ENCODE measurements at places on chromosomes 4 and X.

DNA sequence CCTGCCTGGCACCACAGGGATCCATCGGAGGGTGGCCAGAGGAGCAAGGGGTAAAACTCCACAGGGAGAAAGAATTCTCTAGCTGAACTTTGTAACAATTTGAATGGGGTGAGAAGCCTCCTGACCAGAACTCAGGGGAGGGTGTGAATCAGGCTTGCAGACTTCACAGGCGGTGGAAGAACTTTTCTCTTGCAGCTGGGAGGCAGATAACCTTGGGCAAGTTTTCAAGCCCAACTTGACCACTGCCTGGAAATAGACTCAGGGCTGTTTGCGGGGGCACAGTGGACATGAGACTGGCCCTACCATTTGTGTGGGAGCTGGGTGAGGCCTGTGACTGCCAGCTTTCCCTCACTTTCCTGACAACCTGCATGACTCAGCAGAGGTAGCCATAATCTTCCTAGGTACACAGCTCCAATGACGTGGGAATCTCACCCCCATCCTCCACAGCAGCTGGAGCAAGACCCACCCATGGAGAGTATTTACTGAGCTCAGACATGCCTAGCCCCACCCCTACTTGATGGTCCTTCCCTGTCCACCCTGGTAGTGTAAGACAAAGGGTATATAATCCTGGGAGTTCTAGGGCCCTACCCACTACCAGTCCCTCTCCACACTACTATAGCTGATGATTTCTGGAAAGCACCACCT is 210.0 kb upstream of the AGTR2 start:
- DNase-seq = no peak

- DNase-seq = no peak
These were observed 156.4 kb upstream of the PCDH10 start for GRCh38 chr4:132992686-132993085.

DNA sequence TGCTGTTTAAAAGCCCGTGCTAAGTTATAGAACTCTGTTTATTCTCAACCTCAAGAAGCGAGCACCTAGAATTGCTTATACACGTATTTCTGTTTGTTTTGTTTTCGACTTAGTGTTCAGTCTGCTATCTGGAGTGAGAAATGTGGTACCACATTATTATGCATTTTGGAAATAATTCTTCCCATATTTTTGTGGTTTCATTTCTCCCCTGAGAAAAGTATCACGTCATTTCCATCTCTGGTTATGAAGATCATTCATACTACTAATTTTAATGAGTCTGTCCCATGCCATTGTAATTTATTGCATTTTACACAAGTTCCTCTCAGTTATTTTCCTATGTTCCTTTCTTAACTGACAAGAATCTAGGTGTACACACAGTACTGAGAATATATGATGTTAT is 186.0 kb downstream of the DCHS2 start:
- no peak for DNase-seq

- no peak for DNase-seq
These were observed 105.1 kb upstream of the SCOC start for GRCh38 chr4:140268186-140268841.

DNA sequence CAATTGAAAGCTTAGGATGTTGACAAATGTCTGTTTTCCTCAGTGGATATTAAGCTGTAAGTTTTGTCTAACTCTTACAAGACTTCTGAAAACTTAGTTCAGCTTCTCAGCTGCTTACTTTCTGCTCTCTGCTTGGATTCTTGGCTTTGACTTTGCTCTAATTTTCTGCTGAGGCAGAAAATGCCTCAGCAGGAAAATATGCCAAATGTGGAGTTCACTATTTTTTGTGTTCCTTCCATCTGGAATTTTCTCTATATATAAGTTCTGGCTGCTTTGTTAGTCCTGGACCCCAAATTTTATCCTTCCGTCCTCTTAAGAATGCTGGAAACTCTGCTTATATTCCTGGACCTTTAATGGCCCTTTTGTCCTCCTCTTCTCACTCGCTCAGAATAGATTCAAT is 352.6 kb upstream of the NWD2 start:
- DNase-seq = no peak

- no peak for DNase-seq
These were observed 755.4 kb upstream of the HTR2C start for GRCh38 chrX:113828470-113828869.

- no peak for DNase-seq
These were observed 38.2 kb downstream of the FHL1 start for GRCh38 chrX:136185401-136186022.

- DNase-seq = no peak
These were observed 1.0 kb upstream of the GABRG1 start for GRCh38 chr4:46124773-46125413.

DNA sequence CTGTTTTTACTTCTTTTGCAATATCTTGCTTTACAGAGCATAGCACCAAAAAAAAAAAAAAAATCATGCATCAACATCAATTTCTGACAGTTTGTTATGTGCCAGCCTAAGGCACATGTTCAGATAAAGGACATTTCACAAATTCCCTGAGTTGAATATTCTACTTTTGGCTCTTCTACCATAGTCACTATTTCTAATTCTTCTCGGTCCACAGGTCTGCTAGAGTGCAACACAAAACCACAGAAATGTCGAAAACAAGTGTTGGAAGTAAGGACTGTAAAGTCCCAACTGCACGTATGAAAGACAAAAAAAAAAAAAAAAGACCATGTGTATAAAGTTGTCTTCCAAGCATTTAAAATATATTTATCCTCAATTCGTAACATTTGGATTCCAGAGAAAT is 494.2 kb upstream of the INTU start:
- DNase-seq = no peak

GRCh38 chrX:65642914-65643491 is 24.5 kb upstream of the MSN start:
- no peak for DNase-seq

DNA sequence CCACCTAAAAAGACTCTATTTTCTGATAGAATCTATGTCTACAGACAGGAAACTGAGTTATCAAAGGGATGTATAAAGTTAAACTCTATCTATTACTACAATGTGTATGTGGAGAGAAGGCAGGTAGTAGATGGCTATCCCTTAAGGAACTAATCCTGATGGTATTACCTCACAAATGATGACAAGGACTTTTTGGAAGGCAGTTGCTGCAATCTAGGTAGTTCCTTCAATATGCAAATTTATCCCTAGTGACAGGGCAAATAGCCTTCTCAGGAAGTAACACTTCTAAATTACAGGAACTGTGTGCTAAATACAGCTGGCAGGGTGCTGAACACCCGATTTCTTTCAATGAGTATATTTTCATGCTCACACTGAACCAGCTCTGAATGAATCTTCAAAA is 177.4 kb downstream of the COL25A1 start:
- no peak for DNase-seq

DNA sequence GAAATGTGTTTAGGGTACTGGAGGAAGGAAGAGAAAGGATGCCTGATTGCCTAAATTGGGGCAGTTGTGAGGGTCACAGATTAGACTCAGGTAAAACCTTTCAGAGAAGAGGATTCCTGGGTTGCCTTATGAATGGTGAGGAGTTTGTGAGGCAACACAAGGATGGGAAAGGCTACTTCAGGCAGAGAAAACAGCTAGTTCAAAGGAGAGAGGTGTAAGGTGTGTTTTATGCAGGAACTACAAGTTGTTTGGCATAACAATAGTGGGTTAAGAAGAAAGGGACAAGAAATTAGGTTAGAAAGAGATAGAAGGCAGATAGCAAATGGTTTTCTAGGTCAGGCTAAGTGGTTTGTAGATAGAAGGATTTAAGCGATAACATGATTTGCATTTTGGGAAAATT is 75.1 kb upstream of the PGRMC2 start:
- DNase-seq = no peak

GRCh38 chrX:136147315-136147901 is at the start of gene FHL1:
Gene FHL1 (plus strand): TSS chrX:136147533.
- peak; percentile 73 for DNase-seq

DNA sequence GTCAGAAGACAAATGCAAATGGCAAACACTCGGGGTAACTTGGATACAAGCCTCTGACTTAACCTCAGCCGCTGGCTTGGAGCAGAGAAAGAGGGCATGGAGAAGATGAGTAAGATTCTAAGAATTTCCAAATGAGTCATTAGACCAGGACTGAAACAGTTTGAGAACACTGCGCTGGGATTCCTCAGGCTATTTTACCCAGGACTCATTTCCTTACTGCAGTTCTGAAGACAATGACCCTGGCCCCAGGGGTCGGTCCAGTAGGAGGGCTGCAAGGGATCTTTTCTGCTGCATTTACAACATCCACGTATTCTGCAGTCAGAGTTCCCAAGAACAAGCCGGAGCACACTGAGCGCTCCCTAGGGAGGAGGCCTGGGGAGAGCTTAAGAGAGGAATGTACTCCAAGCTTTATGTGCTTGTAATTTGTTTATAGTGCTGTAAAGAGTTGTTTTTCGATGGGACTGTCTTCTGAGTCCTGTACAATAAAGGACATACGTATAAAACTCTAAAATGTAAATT is 27.3 kb upstream of the SORBS2 start:
- DNase-seq = no peak

DNA sequence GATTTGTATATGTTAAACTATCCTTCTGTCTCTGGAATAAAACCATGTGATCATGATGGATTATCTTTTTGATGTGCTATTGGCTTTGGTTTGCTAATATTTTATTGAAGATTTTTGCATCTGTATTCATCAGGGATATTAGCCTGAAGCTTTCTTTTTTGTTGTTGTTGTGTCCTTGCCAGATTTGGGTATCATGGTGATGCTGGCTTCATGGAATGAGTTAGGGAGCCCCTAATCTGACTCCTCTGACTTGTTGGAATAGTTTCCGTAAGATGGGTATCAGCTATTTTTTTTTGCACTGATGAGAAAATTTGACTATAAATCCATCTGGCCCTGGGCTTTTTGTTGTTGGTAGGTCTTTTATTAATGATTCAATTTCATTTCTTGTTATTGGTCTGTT is 45.7 kb downstream of the ATP10D start:
- DNase-seq = no peak

- DNase-seq = no peak
These were observed 63.2 kb downstream of the CD40LG start for GRCh38 chrX:136711147-136711546.

GRCh38 chr4:100174985-100175383 is 15.3 kb downstream of the DDIT4L start:
- no peak for DNase-seq

DNA sequence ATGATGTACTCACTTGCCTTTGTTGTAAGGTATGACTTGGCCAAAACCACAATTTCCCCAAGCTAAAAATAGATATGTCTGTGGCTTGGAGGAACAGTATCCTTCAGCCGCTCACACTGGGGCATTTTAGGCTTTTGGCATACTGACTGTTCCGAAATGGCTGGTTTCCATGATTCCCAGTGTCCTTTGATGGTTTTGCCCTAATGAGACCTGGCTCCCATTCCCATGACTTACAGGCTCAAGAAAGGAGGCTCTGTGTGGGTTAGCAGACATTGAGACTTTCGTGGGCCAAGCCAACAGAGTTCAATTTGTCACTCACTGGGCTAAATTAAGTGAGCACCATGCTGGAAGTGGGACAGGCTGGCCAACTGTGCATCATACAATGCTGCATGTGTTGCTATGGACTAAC is 150.6 kb downstream of the CEP135 start:
- DNase-seq = peak; percentile 8

DNA sequence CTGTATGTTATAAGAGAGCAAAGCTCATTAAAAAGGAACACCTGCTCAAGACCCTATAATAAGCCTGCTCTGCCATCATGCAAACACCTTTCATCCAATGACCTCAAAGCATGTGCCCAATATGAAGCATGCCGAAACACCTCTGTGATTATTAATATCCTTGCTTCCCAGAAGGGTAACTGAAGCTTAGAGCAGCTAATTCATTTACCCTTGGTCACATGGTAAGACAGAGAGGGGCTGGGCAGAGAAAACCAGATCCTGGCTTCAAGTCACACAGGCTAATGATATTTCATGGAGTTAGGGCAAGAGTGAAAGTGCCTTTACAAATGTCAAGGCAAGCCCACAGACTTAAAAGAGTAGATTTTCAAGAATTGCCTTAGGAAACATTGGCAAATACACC is 5.6 kb downstream of the AMOT start:
- DNase-seq = no peak

- no peak for DNase-seq
These were observed 246.3 kb upstream of the ANKRD50 start for GRCh38 chr4:124958847-124959246.

DNA sequence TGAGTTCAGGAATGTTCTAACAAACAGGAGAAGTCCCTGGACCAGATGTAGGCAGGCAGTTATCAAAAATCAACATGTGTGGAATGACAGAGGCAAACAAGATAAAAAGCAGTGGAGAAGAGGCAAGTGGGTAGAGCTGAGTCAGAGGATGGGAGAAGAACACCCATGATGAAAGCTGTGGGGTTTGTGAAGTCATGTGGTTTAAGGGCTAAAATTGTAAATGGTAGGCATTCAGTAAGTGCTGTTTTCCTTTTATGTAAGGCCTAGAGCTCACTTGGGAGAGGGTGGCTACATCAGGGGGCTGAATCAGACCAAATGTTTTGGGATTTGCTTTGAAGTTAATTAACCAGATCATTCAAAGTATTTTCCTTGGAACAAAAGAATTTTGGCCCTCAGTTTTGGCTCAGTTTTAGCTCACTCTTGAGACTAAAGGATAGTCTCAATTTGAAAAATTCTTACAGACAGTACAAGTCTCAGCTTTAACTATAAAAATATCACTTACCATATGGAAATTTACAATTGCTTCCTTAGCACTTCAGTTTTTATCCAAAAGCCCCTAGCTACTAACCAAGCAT is 114.5 kb upstream of the PCDH7 start:
- DNase-seq = no peak

GRCh38 chr4:110216129-110216528 is 17.7 kb upstream of the ELOVL6 start:
- DNase-seq = no peak

DNA sequence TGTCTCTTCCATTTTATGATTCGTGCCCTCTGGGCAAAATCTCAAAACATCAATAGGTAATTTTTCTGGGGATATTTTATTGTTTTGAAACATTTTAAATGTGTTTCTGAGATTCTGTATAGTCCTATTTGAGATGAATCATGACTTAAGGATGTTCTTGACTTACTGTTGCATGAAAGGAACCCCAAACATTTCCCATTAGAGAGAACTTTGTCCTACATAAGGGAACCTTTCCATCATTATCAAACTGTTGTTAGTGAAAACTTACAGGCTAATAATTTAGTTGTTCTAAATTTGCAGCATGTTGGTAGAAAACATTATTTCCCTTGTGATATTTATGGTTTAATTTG is 523.3 kb downstream of the PPARGC1A start:
- DNase-seq = no peak

GRCh38 chrX:150361070-150361776 is 1.9 kb upstream of the MAMLD1 start:
- no peak for DNase-seq

DNA sequence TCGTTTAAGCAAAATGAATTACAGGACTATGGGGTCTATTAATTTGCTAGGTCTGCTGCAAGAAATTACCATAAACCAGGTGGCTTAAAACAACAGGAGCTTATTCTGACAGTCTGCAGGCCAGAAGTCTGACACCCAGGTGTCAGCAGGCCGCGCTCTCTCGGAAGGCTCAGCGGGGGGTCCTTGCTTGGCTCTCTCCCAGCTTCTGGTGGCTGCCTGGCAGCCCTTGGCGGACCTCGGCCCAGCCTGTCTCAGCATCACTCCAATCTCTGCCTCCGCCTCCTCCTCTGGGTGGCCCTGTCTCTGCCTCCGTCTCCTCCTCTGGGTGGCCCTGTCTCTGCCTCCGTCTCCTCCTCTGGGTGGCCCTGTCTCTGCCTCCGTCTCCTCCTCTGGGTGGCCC is 580.5 kb upstream of the FAT1 start:
- DNase-seq = no peak

All from hematopoietic multipotent progenitor cell (in vitro differentiated cells).